ENCODE measurements at places on chromosomes 4 and X. TPM values are rescaled to one million over a fixed set of nuclear protein-coding genes. Genes with fewer than 3 reads are reported as not detected.
A peak's percentile ranks its signal among the peaks of the same experiment; 100 is the strongest.

- no peak overlapping the region for H3K4me3 ChIP-seq
- no peak overlapping the region for H3K27ac ChIP-seq
- H3K4me1 ChIP-seq, result no peaks in the 10 kb centered on the region
Measured at GRCh38 chr4:149766135-149766534, 49.5 kb downstream of the IQCM start.

GRCh38 chr4:1406394-1406980 lies at the start of gene NKX1-1:
Gene NKX1-1, minus strand, starts transcription at chr4:1406442. Its CDS starts 0 bp downstream, at chr4:1406442.
- H3K27me3 ChIP-seq, result peaks cover 100% of the 10 kb centered on the region
- H3K27ac ChIP-seq, result no peak within 1 kb of the TSS
- no peaks in the 10 kb centered on the region for H3K36me3 ChIP-seq

- no peak overlapping the region for H3K4me3 ChIP-seq
- H3K36me3 ChIP-seq, result no peaks in the 10 kb centered on the region
- H3K27ac ChIP-seq, result no peak overlapping the region
- H3K27me3 ChIP-seq, result no peaks in the 10 kb centered on the region
- no peaks in the 10 kb centered on the region for H3K4me1 ChIP-seq
Measured at GRCh38 chr4:5878359-5878758, 14.5 kb downstream of the CRMP1 start.

The GDPD2 gene
- 68.1 TPM for total RNA-seq

The CYBB gene
- total RNA-seq, result 21.7 TPM

DNA sequence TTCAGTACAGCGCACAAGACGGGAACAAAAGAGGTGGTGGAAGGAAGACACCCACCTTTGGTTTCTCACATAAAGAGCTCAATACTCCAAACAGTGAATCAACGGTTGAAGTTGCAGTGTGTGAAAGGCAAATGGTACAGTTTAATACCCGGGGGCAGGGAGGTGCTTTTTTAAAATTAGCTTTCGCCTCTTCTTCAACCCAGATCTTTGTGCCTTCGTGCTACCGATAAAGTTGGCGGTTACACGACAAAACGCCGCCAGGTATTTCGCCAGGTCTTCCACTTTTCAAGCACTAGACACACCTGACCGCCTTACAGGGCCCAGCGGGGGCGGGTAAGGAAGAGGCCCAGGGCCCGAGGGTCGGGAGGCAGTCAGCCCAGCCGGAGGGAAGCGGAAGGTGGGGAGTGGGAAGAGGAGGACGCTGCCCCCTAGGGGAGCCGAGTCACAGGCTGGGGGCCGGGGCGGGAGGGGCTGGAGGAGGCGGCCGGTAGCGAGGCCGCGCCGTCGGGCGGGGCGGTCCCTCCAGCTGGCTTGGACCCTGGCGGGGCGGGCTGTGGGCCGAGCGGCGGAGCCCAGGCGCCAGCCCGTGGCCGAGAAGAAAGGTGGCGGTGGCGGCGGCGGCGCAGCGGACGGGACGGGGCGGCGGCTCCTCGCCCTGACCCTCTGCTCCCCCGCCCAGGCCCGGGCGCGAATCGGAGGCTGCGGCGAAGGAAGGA lies 16.0 kb downstream of the UTP3 start:
- H3K4me3 ChIP-seq, result peak overlapping the region; percentile 86
- no peaks in the 10 kb centered on the region for H3K36me3 ChIP-seq
- DNase-seq, result peak; percentile 88
- H3K27ac ChIP-seq, result peak overlapping the region; percentile 93

The EXOC1 gene
- 47.8 TPM for total RNA-seq

All from transverse colon (tissue), 4 donors.